ENCODE measurements at places on chromosomes 3 and 15.
A peak's percentile ranks its signal among the peaks of the same experiment; 100 is the strongest.

- peak; percentile 48 for DNase-seq
Measured at GRCh38 chr3:150020527-150020926, 49.8 kb upstream of the PFN2 start.

DNA sequence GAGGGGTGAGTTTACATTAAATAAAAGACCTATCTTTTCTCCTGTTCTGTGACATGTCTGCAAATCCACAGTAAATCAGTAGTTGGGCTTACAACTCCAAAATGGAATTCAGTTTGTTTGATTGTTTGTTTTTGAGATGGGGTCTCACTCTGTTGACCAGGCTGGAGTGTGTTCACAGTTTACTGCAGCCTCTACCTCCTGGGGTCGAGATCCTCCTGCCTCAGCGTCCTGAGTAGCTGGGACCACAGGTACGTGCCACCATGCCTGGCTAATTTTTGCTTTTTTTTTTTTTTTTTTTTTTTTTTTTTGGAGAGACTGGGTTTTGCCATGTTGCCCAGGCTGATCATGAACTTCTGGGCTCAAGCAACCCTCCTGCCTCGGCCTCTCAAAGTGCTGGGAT is 63.5 kb upstream of the ADPGK start:
- no peak for DNase-seq

- peak; percentile 84 for DNase-seq
Measured at GRCh38 chr3:61627768-61628185, 66.4 kb downstream of the PTPRG start.

GRCh38 chr15:99564221-99565048 is 1.3 kb upstream of the MEF2A start:
- no peak for DNase-seq

- no peak for DNase-seq
Measured at GRCh38 chr15:83578691-83579090, 75.2 kb upstream of the ADAMTSL3 start.

GRCh38 chr3:11089931-11090330 is 64.4 kb upstream of the HRH1 start:
- DNase-seq = no peak

DNA sequence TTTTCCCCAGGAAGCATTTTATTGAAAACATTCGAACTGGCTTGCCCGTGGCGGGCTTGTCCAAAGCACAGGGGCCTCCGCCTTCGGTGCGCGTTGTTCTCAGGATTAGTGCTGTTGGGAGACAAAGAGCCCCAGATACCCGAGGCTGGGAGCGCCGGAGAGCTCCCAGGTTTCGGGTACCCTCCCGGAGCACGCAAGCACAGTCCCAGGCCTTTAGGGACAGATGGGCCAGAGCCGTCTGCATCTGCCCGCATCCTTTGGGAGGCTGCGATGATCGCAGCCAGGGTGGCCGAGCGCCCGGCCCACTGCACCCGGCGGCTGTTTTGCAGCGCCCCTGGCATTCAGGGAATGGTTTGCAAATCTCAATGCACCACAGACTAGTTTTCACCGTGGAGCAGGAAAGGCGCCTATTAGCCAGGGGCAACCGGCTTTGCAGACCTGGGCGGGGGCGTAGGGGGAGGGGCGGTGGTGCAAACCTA is 5.0 kb upstream of the FEZF2 start:
- no peak for DNase-seq

DNA sequence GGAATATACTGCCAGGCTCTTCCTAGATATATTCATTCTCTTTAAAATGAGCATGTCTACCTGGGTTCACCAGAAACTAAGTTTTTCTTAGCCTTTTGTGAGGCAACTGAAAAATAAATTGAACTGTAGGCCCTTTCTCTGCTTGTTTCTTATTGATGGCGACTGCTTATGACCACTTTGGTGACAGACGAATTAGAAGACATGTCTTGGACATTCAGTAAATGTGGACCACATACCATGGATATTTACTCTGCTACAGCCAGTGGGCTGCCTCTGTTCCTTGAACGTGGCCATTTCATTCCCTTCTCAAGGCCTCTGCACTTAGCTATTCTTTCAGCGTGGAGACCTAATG is 603 bp upstream of the SELENOK start:
- DNase-seq = no peak

DNA sequence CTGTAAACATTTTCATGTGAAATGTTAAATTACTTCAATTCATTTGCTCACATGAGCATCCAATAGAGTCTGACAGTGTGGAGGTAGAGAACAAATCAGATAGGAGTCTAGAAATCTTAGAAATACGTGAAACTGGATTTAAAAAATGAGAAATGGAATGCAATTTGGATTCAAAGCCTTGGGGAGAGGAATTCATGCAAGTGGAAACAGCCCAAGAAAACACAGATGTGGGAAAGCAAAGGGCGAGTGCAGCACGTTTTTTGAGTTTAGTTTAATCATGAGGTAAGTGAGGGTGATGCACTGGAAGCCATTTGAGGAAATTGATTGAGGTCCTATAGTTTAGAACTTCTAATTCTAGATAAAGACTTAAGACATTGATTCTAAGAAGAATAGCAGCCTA is 434.7 kb downstream of the C3orf38 start:
- DNase-seq = no peak

DNA sequence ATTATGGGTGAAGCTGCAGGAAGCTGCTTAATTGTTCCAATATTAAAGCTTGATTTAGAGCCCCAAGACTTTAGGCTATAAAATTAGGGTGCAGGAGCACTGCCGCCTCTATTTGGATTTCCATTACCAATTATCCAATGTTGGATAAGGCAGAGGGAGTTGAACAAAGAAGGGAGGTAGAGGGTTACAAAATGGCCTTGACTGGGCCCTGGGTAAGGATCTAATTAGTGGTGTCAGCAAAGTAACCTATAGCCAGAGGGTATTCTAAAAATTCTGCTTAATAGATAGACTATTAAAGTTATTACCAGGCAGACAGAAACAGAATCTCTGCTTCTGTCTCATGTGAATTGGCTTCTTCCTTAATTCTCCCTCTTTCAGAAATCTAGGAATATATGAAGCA is 50.3 kb upstream of the DPPA4 start:
- DNase-seq = no peak

- DNase-seq = no peak
Measured at GRCh38 chr3:180594631-180595558, 7.1 kb upstream of the TTC14 start.

DNA sequence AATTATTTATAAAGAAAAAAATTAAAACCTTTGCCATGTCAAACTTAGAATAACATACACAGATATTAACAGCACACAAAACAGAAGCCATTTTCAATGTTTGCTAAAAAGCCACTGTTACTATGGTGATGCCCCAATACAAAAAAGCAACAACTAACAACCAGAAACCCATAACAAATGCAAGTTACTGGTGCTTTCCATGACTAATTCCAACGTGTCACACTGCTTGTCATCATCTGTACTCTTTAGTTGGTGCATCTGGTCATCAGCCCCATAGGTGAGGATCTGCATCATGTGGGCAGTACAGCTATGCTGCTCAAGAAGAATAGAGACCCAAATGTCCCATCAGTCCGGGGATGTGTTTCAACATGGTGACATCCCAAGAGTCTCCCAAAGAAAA is 52.8 kb downstream of the ATP8B4 start:
- DNase-seq = no peak

- no peak for DNase-seq
Measured at GRCh38 chr3:5645692-5646410, 458.3 kb downstream of the EDEM1 start.

GRCh38 chr15:100759698-100760356 is 119.8 kb upstream of the ALDH1A3 start:
- DNase-seq = peak; percentile 59

DNA sequence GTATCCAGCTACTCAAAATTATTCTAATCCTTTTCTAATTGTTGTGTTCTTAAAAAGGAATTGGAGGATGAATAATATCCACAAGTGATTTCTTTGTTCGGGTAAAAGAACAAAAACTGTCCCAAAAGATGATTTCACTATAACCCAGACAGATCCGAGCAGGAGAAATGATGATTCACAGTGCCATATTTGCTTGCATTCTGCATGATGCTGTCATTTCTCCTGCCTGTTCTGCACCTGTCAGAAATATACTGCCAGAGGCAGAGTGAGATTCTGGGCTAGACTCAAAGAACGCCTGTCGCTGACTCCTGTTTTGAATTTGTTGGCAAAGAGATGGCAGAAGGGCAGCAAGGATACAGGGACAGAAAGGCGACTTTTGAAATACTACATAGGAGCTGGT is 34.7 kb upstream of the SLC24A5 start:
- DNase-seq = no peak

GRCh38 chr3:79362571-79363270 is 405.1 kb downstream of the ROBO1 start:
- no peak for DNase-seq

GRCh38 chr3:134598763-134599545 is 51.9 kb downstream of the KY start:
- no peak for DNase-seq

DNA sequence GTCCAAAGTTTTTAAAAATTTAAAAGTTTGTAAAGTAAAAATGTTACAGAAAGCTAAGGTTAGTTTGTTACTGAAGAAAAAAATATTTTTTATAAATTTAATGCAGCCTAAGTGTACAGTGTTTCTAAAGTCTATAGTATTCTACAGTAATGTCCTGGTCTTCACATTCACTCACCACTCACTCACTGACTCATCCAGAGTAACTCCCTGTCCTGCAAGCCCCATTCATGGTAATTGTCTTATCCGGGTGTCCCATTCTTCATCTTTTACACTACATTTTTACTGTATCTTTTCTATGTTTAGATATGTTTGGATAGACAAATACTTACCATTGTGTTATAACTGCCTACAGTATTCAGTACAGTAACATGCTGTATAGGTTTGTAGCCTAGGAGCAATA is 36.7 kb upstream of the ATP10A start:
- DNase-seq = no peak

- no peak for DNase-seq
Measured at GRCh38 chr15:64193971-64194370, 31.1 kb upstream of the PPIB start.

DNA sequence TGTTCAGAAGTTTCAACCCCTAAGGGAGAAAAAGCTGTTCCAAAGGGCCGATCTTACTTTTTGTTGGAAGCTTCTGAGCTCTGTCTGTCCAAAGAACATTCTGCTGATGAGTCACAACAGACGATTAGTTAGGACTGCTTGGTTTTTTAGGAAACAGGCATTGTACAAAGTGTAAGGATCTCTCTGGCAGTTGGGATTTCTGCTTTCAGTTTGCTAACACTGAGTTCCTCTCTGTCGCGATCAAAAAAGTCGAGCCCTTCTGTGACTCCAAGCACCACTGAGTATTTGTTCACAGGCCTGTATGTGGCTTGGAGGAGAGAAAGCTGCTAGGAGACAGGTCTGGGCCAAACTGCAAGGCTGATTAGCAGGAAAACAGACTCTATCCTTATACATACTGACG is 91.8 kb upstream of the PFN2 start:
- DNase-seq = peak; percentile 48

DNA sequence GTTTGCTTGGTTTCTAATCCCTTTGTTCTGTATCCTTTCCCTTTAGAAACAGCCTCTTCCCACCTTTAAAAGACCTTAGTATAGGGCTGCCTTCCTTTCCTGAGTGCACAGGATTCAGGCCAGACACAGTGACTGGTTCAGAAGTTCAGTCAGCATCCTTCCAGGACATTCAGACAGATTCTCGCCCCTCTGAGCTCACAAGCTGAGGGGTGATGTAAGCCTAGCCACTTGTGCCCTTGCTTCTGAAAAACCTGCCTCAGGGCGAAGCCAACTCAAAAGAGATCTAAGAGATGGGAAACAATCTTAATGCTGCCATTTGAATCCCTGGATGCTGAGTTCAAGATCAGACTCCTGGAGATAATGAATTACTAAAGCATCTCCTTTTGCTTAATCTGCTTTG is 6.7 kb upstream of the NSMCE3 start:
- no peak for DNase-seq

DNA sequence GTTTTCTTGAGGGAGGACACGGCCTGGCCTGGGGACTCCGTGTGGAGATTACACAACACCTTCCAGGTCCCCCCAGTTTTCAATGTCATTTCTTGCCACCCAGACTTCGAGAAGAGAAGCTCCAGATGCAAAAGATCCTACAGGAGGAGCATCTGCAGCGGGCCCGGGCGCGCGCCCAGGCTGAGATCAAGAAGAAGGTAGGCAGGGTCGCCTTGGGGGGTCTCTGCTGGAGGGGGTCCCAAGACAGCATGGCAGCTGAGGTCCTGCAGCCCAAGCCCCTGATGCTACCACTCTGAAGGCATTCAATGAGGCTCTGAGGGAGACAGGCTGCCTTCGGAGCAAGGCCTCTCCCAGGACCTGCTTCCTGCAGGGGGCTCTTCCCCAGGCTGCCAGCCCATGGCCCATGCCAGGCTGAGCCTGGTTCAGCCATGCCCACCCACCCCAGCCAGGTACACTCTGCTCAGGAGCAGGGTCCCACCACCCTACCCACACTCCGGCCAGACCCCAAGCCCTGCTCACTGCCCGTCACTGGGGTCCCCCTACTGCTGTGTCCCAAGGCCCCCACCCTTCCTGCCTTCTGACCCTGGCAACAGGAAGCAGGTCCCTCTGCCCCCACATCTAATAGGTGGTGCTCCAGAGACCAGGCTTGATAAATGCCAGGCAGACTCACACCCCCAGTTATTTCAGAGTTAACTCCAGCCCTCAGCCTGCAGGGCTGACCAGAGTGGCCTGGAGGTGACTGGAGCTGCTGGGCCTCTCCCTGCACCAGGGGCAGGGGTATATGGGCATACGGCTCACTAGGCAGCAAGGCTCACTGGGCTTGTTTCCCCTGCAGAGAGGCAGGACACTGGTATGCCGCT is 40.0 kb downstream of the ZXDC start:
- DNase-seq = no peak

DNA sequence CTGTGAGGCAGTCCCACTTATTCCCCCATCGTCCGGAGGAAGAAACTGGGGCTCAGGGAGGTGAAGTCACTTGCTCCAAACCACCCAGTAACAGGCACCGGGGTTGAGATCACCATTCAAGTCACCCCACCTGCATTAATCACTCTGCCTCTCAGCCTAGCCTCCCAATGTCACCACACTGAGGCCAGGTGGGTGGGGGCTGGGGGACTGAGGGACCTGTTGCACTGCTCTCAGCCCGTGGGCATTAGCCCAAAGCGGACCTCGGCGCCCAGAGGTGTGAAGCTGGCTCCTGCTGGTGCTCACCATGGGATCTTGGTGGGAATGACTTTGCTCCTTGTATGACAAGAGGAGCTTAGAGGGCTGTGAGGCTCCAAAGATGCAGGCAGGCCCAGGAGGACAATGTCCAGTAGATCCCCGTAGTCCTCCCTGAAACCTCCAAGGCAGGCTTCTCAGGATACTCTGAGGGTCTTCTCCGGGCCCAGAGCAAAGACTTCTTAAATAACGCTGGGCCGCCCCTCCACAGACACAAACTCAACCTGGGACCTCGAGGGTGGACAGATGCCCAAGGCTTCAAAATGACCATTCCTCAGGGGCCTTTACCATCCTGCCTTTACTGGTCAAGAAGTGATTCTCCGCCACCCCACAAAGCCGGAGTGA is 1.7 kb downstream of the NT5DC2 start:
- no peak for DNase-seq

- DNase-seq = no peak
Measured at GRCh38 chr3:152511904-152512303, 243.2 kb downstream of the MBNL1 start.

DNA sequence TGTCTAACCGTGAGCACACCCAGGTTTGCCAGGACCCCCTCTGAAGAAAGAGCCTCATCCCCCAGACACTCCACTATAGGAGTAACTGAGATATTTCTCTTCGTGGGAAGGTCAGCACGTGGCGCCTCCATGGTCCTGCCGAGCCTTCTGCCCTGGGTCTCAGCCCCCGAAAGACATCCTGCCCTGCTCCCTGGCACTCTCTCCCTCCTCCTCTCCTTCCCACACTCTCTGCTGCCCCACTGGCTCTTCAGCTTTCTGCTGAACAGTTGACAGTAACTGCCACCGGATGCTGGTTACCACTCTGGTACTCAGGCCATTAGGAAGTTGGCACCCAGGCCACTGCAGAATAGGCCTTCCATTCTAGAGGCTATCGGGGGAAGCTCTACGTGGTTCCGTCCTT is 185.2 kb downstream of the UACA start:
- DNase-seq = no peak
